Left renal cortex interstitium (tissue), 4 donors: ENCODE measurements at places on chromosomes 5 and 9. TPM values are rescaled to one million over a fixed set of nuclear protein-coding genes. Genes with fewer than 3 reads are reported as not detected.

LCN9 gene
- not detected for polyA plus RNA-seq

ZFP2 gene
- 7.6 TPM for polyA plus RNA-seq

IZUMO3 gene
- polyA plus RNA-seq, result not detected

CDHR2 gene
- 20.7 TPM for polyA plus RNA-seq

SLC6A7 gene
- 0.08 TPM for polyA plus RNA-seq

CAMLG gene
- 65.3 TPM for polyA plus RNA-seq

PCDHA1 gene
- polyA plus RNA-seq, result not detected

CDKN2B gene
- polyA plus RNA-seq, result 0.54 TPM

DNAJC21 gene
- polyA plus RNA-seq, result 69.0 TPM

NPR3 gene
- 17.5 TPM for polyA plus RNA-seq

MYMK gene
- not detected for polyA plus RNA-seq

FAM120AOS gene
- polyA plus RNA-seq, result 62.0 TPM

ADAMTSL1 gene
- 9.6 TPM for polyA plus RNA-seq

TBCA gene
- polyA plus RNA-seq, result 331 TPM

INSL6 gene
- 0.53 TPM for polyA plus RNA-seq

PSAT1 gene
- polyA plus RNA-seq, result 62.5 TPM

PPP3R2 gene
- not detected for polyA plus RNA-seq

PGM5 gene
- polyA plus RNA-seq, result 55.5 TPM

HACD4 gene
- polyA plus RNA-seq, result 2.9 TPM

PKD2L2 gene
- 0.84 TPM for polyA plus RNA-seq

SOWAHA gene
- 4.7 TPM for polyA plus RNA-seq

LCN15 gene
- 0.17 TPM for polyA plus RNA-seq

GABRA1 gene
- polyA plus RNA-seq, result not detected

SLC25A2 gene
- polyA plus RNA-seq, result not detected

PCDHGA9 gene
- 5.0 TPM for polyA plus RNA-seq

FAM193B gene
- polyA plus RNA-seq, result 145 TPM

AIF1L gene
- 370 TPM for polyA plus RNA-seq

FRRS1L gene
- polyA plus RNA-seq, result 3.4 TPM

TLE1 gene
- 75.9 TPM for polyA plus RNA-seq

GPR150 gene
- not detected for polyA plus RNA-seq

DBN1 gene
- polyA plus RNA-seq, result 166 TPM

ELAVL2 gene
- polyA plus RNA-seq, result 4.3 TPM

SLC36A3 gene
- polyA plus RNA-seq, result not detected

PDCD1LG2 gene
- polyA plus RNA-seq, result 0.06 TPM

HSPB3 gene
- polyA plus RNA-seq, result not detected
